ENCODE measurements at places on chromosomes 3 and 15.

DNA sequence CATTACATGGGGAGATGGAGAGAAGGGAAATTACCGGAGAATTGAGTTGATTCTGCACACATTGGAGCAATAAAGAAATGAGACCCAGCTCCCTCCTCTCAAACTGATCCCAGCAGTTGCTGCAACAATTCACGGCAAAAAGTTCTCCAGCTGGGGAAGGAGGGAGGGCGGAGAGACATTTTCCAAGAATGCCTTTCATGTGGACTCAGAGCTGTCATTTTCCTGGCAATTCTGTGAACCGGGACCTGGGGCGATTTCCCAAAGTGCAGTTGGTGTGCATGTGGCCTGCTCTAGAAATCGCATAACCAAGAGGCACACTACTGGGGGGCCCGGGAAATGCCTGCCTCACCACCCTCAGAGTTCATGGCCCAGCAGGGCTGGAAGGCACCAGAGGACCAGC is 48.7 kb upstream of the IREB2 start:
- peak; percentile 72 for DNase-seq

- DNase-seq: no peak
Observed at GRCh38 chr3:38554127-38554827, 58.1 kb downstream of the EXOG start.

DNA sequence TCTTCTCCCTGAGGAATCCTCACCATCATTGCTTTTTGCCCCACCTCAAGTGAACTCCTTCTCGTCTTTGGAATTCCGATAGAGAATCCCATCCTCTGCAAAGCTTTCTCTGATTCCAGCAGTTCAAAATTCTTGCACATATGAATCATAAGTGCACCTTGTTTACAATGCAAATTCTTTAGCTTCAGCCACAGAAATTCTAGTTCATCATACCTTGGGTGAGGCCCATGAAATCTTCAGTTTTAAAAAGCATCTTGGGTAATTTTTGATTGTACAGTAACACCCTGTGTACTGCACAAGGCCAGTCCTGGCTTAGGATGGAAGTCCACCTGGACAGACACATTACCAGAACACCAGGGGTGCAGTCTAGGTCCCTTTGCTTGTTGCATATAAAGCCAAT is 30.8 kb downstream of the MDFIC2 start:
- no peak for DNase-seq

DNA sequence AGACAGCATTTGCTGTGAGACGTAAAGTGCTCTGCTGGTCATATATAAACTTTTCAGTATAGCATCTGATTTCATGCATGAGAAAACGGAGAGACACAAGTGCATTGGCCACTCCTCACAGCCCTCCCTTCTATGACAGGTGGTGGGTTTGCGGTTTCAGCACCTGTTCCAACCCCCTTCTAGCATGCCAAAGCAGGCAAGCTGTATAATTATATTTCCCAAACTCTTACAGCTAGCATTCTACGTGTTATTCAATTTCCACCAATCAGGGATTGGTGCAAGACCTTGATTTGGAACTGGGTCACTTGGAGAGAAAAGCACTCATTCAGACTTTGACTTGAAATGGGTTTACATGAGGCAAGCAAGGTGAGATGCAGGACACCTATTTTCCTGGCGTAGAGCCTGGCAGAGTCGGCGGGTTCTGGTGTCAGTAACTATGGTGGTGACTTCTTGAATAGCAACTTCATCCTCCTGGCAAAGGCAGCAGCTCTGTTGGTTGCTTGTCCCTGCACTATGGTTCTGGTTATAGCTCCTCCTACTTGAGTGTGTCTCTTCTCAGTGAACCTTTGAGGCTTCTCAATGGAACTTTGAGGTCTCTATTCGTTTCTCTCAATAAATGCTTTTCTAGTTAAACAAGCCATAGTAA is 356.5 kb downstream of the TBL1XR1 start:
- DNase-seq: no peak

GRCh38 chr3:159323848-159324247 is 522.0 kb downstream of the MFSD1 start:
- DNase-seq: no peak

- no peak for DNase-seq
Observed at GRCh38 chr15:48596841-48597240, 48.7 kb downstream of the FBN1 start.

DNA sequence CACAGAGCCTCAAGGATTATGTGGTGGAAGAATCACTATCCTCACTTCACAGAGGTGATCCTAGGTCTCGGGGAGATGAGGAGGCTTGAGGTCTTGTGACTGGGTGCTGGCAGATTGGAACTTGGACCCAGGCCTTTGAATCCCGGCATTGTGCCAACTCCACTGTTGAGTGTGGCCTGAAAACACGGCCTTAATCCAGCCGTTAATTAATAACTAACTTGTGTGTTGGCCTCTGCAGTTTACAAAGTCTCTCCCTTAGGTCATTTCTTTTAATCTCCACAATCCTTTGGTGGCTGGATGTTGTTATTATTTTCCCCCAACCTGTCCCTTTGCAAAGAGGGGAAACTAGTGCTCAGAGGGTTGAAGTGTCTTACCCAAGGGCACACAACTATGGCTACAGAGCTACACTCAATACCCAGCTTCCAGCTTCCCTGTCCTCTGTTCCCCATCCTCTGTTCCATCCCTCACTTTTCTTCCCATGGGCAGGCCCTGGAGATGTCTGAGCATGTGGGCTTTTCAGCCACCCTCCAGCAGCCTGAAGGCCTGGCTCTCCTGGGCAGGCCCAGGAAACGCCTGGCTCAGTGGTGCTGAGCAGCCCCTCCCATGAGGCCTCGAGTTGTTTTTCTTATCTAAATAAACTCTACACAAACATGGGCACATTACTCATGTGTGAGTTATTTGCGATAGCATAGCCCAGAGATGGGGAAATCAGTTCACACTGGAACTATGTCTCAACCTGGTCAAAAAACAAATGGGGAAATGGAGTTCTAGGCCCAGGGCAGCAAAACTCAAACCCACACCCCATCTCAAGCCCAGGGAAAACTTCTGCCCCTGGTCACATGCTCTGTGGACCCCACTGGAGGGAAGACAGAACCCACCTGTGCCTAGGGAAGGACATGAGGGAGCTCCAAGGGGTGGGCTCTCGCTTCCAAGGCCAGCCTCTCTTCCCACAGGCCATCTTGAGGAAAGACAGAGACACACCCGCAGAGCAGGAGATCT is 16.8 kb upstream of the SMAD3 start:
- DNase-seq: no peak

- no peak for DNase-seq
Observed at GRCh38 chr15:57036352-57036751, 117.9 kb downstream of the TCF12 start.

GRCh38 chr3:112644453-112644852 is 3.5 kb upstream of the CCDC80 start:
- DNase-seq: no peak

- DNase-seq: no peak
Observed at GRCh38 chr3:115286529-115287197, 139.6 kb upstream of the ZBTB20 start.

DNA sequence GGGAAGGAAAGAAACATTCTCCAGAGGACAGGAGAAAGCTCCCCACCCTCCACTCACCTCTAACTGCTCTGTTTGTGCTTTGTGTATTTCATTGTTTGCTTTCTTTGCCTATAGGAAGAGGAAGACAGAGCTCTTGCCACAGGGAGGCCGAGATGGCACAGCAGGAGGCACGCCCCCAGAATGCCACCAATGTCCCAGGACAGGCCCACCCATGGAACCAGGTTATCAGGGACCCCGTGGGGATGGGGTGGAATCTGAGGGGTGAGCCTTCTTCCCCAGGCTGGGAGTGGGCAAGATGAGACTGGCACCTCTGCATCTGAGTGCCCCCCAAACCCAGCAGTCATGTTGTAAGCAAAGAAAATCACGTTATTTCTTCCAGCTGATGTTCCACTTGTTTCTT is 155.8 kb downstream of the TBC1D2B start:
- no peak for DNase-seq

- DNase-seq: no peak
Observed at GRCh38 chr3:117101697-117102096, 392.1 kb downstream of the TUSC7 start.

DNA sequence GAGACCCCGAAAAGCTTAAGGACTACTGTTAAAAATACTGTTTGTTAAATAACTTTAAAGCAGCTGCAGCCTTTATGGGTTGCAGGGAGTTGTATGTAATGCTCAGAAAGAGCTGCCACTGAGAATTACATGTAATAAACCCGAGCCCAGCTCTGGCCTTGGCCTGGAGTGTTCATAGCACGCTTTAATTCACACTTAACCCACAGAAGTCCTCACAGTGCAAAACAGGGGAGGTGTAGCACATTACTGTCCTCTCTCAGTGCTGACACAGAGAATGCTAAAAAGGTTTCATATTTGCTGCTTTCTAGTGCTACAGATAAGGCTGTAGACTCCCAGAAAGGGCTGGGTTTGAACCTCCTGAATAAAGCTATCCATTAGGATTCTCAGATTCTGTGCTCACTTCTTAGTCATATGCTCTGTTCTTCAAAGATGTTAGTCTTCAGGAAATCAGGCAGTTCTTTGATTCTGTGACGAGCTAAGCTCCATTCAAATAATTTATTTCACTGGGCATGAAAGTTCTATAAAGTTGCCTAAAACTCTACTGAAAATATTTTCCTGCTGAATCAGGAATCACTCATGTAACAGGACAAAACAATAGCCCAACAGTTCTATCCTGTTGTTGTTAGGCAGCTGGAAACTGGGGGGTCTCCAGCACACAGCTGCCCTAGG is 108.0 kb downstream of the SENP2 start:
- DNase-seq: no peak

- DNase-seq: peak; percentile 43
Observed at GRCh38 chr15:64630396-64631107, 144.8 kb downstream of the RBPMS2 start.

- no peak for DNase-seq
Observed at GRCh38 chr3:126434931-126435411, 40.3 kb downstream of the CFAP100 start.

DNA sequence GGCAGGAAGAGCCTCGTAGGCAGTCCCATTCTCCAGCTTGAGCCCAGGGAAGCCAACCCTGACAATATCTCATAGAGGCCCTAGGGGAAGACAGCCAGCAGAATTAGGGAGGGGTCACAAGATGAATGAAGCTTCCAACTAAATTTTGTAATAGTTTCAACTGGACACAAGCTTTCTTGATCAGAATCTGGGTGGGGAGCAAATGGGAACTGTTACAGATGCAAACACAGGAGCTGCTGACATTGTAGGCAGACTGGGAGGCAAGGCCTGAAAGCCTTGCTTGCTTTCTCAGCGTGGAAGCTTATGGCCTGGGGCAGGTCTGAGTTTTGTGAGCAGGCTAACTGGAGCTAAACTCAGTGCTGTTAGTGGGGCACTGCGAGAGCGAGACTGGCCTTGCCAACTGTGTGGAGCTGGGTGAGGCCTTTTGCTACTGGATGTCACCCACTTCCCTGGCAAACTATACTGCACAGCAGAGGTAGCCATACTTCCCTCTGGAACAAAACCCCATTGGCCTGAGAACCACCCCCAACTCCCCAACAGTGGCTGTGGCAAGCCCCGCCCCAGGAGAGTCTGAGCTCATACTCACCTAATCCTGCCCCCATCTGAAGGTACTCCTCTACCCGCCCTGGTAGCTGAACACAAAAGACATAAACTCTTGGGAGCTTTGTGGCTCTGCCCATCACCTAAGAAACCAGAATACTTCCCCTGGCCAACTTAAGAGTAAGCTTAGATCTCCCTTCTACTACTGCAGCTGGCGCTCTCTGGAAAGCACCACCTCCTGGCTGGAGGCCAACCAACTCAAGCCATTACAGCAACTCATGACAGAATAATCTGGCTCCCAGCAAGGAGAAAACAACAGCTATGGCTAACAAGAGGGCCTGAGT is 42.9 kb downstream of the CFAP20DC start:
- DNase-seq: peak; percentile 83

DNA sequence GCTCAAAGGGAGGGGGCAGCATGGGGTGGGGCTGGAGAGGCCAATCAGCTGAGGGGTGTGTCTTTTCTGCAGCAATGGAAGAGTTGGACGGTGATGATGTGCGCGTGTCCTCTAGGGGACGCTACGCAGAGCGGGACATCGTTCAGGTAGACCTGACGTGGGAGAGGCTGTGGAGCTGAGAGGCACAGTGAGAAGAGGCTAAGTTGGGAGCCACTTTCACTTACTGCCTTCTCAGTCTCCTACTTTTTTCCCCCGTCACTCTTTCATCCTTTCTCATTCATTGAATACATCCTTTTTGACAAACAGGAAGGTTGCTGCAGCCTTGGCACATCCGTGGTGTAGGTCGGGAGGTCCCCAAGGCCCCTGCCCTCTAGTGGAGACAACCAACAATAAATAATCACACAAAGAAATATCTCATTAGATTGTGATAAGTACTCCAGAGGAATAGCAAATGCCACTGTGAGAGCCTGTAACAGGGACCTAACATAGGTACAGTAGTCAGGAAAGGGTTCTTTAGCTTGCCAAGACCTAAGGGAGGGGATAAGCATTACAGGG is 4.4 kb upstream of the BRPF1 start:
- DNase-seq: no peak

- no peak for DNase-seq
Observed at GRCh38 chr3:133475245-133476010, 75.6 kb downstream of the BFSP2 start.

DNA sequence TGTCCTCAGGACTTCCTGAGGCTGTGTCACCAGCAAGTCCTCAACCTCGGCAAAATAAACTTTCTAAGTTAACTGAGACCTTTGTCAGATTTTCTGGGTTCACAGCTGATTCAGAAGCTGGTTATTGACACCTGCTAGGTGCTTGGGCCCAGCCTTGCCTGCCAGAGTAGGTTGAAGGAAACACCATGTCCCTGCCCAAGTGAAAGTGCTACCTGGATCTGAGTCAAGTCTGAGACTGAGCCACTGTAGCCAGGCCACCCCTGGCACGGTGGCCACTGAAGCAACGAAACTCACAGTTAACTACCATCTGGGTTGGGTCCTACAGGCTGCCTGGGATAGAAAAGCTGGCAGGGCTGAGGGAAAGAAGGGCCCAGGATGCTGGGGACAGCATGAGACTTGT is 8.2 kb downstream of the HYAL2 start:
- DNase-seq: no peak
